ENCODE measurements at places on chromosomes 5 and 9.

GRCh38 chr9:133830711-133831110 lies 92.6 kb upstream of the SARDH start:
- DNase-seq: no peak

GRCh38 chr5:154603953-154604679 lies 126.1 kb upstream of the HAND1 start:
- DNase-seq: no peak

DNA sequence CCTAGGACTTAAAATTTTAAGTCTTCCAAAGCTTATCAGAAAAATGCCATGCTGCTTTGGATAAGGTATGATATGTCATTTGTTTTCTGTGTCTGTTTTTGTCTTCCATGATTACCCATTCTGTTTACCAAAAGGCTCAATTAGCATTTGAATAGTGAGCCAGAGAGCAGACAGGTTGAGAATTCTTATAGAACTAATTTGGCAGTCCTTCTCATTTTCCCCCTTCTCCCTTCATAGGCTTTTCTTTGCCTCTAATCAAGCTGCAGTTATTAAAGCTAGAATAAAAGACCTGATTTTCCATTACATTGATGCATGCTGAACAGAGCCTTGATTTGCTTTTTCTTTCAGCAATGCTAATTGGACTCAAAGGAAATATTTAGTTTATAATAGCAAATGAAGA lies 993.0 kb downstream of the MAT2B start:
- DNase-seq: no peak

DNA sequence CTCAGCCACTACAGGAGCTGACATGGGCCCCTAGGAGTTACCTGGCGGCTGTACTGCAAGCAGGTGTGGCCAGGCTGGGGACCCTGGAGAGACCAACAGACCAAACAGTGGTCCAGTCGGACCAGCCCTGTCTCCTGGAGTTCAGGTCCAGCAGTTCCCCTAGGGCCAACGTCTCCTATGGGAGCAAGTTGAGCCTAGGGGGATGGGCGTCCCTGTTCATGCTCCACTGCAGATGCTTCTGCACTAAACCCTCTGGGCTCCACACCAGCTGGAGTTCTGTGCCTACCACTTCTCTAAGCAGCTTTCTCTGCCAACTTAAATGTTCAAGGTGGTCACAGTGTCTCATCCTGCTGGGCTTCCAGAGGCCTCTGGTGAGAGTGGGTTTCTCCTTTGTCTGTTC lies 20.6 kb upstream of the OMD start:
- no peak for DNase-seq

DNA sequence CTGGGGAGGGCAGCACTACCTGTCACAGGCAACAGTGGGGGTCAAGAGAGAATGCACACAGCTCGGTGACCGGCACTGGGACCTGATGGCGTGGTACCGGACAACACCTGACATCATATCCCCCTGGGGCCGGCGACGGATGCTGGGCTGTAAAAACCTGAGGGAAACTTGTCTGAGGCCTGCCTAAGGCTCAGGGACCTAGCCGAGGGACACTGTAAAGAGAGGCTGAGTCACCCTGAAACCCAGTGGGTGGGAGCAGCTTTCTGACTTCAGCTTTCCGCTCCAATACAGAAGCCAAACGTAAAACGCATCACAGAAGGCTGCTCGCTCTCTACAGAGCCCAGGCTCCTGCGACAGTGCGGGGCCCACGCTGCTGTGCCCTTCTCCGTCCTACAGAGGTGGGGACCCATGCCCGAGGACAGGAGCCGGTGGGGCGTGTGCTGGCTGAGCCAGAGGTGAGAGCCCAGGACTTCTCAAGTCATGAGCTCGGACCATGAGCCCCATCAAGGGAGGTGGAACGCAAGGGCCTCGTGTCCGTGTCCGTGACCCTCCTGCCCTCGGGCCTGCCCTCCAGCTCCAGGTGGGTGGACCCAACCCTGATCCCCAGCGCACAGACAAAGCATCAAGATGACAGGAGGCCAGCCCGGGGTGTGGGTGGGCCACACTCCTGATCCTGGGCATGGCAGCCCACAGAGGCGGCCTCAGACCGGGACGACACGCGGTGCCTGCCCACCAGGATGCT lies 5.3 kb downstream of the RALGDS start:
- DNase-seq: peak; percentile 94

- DNase-seq: no peak
Observed at GRCh38 chr5:146447734-146448380, 724 bp downstream of the TCERG1 start.

DNA sequence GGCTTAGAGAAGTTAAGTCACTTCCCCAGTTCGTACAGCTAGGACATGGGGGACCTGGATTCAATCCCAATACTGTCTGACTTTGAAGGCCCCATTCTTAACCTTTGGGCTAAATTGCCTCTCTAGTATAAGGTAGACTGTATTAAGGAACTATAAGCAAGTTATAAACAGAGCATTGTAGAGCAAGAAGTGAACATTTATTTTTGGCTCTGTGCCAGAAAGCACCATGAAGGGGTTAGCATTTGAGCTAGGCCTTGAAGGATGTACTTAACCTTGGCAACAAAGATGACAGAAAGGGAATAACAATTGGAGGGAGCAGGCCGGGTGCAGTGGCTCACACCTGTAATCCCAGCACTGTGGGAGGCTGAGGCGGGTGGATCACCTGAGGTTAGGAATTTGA lies 32.8 kb downstream of the GALNT10 start:
- no peak for DNase-seq
